ENCODE measurements at places on chromosomes 2 and 18.

- DNase-seq, result peak; percentile 81
These were observed 546.7 kb upstream of the ID2 start for GRCh38 chr2:8134985-8135682.

- peak; percentile 91 for DNase-seq
These were observed 101.0 kb downstream of the ALPK2 start for GRCh38 chr18:58527952-58528287.

DNA sequence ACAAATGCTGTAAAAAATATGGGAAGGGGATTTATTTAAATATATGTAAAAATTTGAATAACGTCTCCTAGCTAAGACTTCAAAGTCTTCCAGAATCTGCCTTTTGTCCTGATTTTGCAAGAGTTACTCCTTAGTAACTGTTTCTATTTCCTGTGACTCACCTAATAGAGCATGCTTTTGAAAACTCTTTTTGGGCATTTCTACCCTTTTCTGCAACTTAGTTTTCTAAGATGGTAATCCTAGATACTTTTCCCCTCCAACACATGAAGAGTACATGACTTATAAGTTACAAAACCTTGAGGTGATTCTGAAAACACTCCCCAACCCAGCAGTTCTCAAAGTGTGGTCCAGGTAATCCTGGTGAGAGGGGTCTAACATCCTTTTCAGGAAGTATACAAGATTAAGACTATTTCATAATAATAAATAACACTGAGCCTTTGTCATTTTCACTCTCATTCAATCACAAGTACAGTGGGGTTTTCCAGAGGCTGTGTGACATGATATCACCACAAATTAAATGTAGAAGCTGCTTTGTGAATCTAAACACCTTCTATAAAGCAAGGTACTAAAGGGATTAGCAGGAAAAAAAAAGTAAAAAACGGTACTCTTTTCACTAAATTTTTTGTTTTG lies 31.9 kb downstream of the PPP4R3B start:
- DNase-seq, result no peak

DNA sequence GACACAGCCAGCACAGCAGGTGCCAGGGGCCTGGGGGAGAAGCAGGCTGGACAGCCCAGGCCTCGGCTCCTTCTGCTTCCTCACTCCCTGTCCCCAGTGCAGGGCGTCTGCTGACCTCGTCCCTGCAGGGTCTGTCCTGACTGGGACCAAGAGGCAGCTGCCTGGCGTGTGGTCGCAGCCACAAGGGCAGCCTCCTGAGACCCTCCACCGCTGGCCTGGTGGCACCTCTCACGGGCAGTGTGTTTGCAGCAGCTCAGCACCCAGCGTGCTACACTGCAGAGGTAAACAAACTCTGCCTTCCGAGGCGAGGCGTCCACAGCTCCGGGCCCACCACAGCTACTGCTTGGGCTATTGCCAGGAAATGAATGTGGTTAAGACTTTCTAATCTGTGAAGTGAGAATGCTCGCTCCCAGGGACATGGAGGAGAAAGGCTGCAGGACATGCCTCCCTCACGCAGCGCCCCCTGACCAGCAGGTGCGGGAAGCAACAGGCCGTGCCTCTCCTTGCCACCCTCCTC lies 46.1 kb upstream of the HPCAL1 start:
- no peak for DNase-seq

GRCh38 chr2:146437712-146438111 lies 1407.1 kb upstream of the ACVR2A start:
- no peak for DNase-seq
